GM19239 (cell line): ENCODE measurements at places on chromosomes 7 and 10.

DNA sequence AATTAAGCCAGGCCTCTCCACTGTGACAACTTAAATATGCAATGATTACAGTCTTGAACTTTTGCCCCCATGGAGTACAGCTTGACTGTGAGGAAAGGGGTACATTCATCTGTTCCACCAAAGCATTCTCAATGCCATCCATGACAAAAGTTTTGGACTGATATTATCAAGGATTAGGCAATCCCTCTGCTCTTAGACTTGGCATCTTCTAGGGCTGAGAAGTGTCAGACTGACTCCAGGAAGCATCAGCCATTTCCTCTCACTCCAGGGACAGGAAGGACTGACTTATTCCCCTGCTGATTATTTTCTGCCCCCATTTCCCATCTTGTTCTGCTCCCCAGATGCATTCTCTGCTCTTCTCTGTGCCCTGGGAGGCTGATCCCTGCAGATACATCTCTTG is 69.7 kb downstream of the ZNF365 start:
- no peak for DNase-seq

DNA sequence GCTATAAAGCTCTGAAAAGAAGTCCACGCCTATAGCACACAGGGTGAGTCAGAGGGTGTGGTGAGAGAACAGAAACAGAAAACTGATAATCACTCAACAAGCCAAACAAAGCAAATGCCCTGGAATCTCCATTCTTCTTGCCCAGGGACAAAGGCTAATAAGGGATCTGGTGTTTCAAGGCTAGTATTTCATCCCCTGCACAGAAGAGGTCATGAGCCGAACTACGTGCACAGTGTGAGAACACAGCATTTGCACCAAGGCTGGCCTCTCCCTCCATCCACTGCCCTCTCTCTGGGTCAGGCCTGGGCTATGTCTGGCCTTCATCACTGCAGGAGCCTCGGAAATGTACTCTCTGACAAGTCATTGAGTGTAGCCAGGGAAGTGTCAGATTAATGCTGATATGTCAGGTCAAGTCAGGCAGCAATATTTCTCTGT is 42.7 kb downstream of the PRR15 start:
- no peak for DNase-seq

DNA sequence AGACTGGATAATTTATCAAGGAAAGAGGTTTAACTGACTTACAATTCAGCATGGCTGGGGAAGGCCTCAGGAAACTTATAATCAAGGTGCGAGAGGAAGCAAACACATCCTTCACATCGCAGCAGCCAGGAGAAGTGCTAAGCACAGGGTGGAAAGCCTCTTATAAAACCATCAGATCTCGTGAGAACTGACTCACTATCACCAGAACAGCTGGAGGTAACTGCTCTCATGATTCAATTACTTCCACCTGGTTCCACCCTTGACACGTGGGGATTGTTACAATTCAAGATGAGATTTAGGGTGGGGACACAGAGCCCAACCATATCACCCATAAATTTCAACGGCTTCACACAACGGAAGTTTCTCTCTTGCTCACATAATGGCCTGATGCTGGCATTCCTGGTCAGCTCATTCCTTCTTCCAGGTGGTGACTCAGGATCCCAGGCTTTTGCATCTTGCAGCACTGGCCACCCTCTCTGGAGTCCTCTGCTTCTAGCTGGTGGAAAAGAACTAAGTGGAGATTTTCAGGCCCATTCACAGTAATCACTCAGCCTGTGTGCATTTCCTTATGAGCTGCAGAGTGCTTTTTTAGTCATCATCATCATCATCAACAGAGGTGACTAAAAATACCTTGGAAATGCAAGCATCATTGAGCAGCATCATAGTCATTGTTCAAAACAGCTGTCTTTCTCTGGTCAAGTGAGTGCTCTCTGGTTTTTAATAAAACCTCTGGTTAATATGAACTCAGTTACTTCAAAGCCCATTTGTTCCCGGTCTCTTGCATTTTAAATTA is 308.1 kb downstream of the SFMBT2 start:
- DNase-seq, result no peak

- no peak for DNase-seq
These were observed 106.8 kb downstream of the ANK3 start for GRCh38 chr10:60282771-60283353.

DNA sequence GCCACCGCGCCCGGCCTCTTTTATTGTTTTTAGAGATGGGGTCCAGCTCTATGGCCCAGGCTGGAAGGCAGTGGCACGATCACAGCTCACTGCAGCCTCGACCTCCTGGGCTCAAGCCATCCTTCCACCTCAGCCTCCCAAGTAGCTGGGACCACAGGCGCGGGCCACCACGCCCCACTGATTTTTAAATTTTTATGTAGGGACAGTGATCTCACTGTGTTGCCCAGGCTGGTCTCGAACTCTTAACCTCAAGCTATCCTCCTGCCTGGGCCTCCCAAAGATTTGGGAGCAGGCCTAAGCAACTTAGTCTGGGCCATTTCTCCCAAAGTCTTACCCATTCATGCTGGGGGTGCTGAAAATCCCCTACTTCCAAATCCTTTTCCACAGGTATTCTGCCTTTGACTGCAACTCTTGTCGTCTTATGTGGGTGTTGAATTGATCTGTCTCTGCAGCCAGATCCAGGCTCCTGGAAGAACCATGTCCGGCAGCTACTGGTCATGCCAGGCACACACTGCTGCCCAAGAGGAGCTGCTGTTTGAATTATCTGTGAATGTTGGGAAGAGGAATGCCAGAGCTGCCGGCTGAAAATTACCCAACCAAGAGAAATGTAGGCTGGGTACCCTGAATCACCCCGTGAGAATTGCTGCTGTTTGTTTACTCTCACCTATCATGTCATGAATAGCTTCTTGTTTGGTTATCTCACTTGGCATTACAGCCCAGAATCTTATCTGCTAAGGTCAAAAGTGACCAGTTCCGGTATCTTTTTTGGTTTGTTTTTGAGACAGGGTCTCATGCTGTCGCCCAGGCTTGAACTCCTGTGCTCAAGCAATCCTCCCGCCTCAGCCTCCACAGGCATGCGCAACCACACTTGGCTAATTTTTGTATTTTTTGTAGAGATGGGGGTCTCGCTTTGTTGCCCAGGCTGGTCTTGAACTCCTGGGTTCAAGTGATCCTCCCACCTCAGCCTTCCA is 1.1 kb downstream of the ZDHHC4 start:
- DNase-seq, result no peak

DNA sequence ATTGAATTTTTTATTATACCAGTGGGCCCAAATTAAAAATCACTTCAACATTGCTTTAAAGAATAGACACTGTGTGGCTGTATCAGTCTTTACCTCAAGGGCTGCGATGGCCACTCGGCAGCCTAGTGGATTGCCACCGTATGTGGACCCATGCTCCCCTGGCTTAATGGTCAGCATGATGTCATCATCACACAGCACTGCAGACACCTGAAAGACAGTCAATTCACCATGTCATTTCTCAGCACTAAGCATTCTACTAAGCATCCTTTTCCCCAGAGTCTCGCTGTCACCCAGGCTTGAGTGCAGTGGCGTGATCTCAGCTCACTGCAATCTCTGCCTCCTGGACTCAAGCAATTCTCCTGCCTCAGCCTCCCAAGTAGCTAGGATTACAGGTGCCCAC is 17.1 kb downstream of the OAT start:
- DNase-seq, result no peak

DNA sequence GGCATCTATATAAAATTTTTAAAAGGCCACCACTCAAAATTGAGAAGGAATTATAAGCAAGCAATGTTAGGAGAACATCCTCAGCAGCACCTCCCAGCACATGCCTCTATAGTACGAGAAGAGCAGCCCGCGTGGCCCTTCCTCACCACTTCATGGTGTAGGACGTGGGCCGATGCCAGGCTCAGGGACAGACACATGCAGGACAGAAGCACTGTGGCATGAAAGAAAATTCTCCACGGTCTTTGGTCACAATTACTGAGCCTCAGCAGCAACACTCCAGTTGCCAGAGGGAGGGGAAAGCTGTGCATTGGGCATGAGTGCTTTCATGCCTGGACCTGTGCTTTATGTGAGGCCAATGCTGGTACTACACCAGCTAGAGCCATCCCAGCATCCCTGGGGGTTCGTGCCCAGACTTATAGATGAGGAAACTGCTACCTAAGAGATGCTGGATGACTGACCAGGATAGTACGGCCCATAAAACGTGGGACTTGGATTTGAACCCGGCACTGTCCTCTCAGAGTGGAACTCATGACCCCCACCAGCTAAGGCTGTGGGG is 164.7 kb downstream of the ADAM12 start:
- no peak for DNase-seq

DNA sequence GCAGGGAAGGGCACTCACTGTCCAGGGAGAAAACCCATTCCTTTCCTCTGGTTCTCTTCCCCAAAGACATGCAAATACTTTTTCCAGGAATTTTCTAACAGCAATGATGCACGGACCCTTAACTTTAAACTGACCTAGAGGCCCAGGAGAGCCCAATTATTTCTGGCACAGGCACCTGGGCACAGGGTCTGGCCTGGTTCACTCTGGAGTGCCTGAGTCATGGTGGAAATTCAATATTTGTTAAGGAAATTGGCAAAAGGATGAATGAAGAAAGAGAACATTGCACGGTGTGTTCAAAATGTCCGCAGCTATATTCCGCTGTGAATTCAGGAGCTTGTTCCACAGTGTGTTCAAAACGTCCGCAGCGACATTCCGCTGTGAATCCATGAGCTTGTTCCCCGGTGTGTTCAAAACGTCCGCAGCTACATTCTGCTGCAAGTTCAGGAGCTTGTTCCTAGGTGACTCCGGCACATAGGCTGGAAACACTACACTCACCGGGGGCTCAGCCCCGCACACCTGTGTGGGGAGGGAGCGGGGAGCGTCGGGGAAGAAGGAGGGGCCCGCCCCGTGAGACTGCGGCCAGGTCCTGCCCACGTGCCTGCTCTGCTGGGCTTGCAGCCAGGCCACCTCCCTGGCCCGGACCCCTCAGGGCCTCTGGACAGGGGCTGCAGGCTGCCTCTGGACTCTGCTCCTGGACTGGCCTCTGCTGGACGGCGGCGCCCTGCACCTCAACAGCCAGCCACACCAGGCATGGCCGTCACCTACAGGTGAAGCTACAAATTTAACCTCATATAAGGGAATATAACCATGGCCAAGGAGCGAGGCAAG is 72.0 kb upstream of the FAM20C start:
- DNase-seq, result no peak

DNA sequence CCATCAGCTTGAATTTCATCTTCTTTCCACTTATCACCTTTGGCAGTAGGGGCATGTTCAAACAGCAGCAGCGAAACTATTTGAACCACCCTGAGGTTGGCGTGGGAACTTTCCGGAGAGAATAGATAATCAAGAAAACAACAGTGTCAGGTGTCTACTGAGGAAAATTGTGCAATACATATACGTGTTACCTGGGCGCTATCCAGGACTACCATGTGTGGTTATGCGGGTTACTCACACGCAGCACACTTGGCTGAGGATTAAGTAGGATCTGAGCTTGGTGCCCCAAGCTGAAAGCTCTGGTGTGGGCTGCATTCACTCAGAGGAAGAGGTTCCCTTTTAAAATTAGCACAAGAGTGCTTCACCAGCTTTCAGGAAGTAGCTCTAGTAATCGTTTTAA is 8.8 kb upstream of the ABI1 start:
- DNase-seq, result no peak

GRCh38 chr7:123637203-123637602 is 18.5 kb upstream of the LMOD2 start:
- no peak for DNase-seq

DNA sequence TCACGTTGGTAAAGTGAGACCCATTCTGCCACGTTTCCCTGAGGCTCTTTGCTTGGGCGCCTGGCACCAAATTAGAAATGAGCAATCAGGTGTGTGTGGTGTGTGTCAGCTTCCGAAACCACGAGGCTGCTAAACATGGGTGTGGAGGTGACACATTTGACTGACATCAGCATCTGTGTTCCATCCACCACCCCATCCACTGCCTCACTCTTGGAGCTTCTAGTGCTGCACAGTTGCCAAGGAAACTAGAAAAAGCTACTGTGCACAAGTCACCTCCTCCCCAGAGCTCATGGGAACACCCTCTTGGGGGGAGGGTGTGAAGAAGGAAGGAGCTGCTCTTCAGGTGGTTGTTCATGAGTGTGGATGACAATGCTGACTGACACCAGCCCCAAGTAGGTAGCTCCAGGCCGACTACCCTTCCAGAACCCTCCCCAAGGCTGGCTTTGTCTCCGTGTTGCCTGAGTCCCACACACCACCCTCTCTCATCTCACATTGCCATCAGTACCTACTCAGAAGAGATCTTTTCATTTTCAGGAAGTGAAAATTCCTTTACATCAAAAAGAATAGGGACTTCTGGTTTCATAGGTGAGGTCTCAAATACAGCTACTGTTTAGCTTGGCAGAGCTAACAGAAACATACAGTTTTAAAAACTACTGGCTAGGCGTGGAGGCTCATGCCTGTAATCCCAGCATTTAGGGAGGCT is 152.2 kb downstream of the TMEM178B start:
- DNase-seq, result no peak

- DNase-seq, result no peak
These were observed at the start of gene ACTA2 for GRCh38 chr10:88952647-88953111. Gene ACTA2, minus strand, starts transcription at chr10:88952773. Its CDS starts 3,843 bp downstream, at chr10:88948930.

DNA sequence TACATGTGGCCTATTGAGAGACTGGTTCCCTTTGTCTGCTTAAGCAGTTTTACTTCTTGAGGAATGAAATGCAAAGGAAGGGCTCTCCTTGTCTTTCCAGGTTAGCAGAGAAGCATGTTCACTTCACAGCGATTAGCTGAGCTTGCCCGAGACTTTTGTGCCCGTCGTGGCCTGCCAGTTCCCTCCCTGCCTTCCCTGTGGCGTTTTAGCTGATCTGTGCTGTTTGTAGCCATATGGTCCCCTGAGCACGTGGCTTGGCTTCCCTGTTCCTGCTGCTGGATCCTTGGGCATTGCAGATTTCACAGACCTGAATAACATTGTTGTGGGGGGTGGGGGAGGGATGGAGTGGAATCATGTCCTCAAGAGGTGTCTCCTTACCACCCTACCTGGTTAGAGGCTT is 61.8 kb downstream of the SND1 start:
- DNase-seq, result no peak

DNA sequence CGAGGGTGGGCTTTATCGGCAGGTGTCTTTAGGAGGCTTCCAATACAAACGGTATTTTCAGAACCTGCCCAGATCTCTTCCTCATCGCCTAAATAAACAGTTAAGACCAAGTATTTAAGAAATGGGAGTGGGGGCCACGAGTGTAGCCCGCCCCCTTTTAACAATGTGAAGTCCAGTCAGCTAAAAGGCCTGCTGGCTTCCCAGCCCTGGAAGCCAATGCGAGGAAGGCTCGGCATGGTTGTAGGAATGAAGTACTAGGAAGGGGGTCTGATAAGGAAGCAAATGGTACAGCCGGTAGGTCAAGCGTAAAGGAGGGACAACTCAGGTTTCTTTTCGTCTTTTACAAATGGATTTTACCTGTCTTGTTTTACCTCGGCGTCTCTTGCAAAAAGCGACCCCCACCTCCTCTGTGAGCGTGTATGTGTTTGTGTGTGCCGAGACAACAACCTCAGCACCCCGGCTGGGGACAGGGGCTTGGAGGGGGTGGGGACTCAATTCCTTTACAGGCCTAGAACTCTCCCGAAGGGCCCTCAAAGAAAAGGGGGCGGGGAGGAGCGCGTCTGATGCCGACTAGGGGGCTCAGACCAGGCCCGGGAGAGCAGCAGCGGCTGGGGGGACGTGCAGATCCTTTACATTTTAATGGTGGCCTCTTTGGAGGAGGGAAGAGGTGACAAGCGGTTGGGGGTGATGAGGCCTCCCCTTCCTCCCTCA is 147.6 kb downstream of the GPR85 start:
- DNase-seq, result no peak
